Activated CD8-positive, alpha-beta T cell treated with anti-CD3 and anti-CD28 coated beads for 36 hours (primary cell): ENCODE measurements at places on chromosomes 1 and 21. TPM values are rescaled to one million over a fixed set of nuclear protein-coding genes. Genes with fewer than 3 reads are reported as not detected.

NUF2 gene
- total RNA-seq = 54.6 TPM

- no peak for DNase-seq
These were observed 210.8 kb downstream of the COL11A1 start for GRCh38 chr1:102897557-102897956.

VASH2 gene
- total RNA-seq = 0.25 TPM

CDA gene
- total RNA-seq = not detected

GRCh38 chr1:186142916-186143315 lies 232.1 kb downstream of the TPR start:
- DNase-seq = no peak

SPATA45 gene
- total RNA-seq = not detected

DNA sequence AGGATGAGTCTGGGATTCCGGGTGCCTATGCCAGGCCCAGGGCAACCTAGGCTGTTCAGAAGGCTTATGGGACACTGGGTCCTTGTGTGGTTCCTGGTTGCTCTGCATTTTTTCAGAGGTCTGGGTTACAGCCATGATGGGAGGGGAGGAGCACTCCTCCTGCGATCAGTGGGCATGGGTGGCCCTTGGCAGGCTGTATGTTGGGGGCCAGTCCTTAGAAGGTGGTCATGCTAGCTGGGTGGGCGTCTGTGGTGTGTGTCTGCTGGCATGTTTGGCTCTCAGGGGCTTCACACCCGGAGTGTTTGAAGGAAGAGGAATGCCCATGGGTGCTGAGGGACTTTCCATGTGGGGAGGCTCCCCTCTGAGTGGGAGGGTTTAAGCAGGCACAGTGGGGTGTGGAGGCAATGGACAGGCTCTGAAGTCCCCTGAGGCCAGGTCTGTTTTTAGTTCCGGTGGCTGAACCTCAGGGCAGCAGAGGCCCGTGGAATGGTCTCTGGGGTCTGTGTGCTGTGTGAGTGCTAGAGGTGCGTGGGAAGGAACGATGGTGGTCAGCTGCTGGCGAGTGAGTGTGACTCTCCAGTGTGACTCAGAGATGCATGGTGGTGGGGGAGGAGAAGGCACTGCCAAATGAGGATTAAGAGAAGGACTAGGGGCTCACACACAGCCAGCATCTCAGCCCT lies 25.3 kb downstream of the CACNA1E start:
- DNase-seq = no peak

- no peak for DNase-seq
These were observed 313.5 kb downstream of the ZNF326 start for GRCh38 chr1:90308421-90308820.

DNA sequence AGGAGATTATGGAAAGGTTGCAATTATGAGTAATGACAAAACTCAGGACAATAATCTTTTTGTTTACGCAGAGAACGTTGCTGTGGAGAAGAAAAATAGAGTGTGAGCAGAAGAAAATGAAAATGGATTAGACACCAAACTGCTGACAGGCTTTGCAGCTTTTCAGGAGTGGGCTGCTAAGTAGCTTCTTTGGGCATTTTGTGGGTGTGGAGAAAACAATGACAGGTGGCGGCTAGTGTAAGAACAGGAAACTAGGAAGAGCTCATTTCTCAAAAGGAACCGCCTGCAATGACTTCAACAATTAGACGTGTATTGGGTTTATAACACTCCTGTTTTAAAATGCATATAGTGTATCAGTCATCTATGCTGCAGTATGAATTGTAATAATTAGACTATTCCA lies 18.3 kb upstream of the PALMD start:
- no peak for DNase-seq

DNA sequence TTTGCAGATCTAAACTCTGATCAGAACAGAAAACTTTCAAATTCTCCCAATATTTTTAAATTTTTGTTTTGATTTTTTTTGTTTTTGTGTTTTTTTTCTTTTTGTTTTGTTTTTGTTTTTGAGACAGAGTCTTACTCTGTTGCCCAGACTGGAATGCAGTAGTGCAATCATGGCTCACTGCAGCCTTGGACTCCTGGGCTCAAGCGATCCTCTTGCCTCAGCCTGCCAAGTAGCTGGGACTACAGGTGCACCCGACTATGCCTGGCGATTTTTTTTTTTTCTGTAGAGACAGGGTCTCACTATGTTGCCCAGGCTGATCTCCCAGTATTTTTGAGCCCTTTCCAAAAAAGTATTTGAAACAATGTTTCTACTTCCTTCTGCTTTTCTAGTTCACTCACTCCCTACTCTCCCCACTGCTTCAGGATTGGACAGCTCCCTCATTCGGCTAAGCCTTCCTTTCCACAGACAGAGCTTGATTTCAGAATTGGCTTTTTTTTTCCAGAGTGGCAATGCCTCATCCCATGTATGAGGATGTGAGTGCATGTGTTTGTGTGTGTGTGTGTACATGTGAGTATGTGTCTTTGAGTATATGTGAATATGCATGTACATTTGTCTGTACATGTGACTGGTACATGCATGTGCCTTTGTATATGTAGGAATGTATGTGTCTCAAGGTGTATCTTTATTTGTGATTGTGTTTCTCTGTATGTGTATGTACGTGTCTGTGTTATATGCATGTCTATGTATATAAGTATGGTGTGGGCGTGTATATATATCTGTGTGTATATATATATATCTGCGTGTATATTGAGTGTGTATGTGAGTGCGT lies 11.9 kb downstream of the LHX4 start:
- DNase-seq = no peak

GRCh38 chr1:228243093-228243492 lies 35.2 kb downstream of the OBSCN start:
- DNase-seq = no peak

DNA sequence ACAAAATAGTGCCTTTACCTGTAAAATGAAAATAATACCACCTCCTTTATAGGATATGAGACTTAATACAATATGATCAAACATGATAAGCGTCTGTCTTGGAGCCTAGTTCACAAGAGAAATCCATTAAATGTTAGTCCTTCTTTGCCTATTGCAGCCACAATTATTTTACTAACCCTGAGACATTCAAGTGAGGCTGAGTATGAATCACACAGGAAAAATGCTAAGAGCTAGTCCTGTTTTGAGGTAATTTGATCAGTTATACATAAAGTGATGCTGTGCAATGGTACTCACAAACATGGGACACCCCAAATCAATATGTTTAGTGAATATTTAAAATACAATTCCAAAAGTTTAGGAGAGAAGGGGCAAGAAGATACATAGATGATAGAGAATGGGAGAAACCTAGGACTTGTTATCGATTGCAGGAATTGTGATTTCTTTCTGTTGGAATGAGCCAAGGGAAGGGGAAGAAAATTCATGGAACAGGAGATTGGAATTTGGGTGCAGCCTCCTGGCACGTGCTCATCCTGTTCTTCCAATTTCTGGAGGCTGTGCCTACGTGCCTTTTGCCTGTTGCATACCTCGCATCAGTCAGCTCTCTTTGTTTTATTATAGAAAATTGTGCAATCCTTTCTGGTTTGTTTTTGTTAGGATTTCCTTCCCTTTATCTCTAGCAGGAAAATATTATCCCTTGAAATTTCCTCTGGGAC lies 39.9 kb upstream of the BACH1 start:
- DNase-seq = no peak

GRCh38 chr1:239283216-239283615 lies 103.2 kb upstream of the CHRM3 start:
- no peak for DNase-seq

MPL gene
- not detected for total RNA-seq

- no peak for DNase-seq
These were observed 4.3 kb upstream of the BCAR3 start for GRCh38 chr1:93685918-93686317.

ERG gene
- not detected for total RNA-seq

DNA sequence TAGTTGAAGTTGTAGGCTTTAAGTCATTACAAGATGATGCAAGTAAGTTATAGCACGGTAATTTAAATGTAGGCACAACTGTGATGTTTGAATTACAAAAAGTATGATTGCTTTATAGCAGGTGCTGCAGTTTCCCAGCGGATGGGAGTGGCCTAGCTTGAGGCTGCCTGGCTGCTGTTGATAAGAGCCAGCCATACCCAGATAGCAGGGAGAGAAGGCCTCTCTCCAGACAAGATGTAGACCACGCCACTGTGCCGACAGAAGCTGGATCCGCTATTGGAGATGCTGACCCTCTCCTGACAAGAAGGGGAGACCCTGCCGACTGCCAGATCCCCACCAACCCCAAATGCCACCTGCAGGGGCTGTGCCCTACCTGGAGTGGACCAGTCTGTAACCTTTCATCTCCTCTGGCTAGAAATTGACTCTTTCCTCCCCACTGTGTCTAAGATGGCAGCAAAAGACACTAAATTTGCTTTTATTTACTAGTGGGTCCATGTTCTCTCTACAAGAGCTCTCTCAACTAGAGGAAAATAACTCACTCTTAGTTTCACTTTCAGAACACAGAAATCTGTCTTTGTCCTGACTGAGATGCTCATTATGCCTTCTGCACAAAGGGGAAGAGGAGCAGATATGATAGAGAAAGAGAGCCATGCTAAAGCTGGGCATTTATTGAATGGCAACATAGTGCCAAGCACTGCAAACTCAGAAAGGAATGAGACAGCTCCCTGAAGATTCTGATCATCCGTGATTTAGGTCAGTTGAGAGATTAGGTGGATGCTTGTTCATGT lies 127.9 kb downstream of the URB2 start:
- peak; percentile 13 for DNase-seq

DNA sequence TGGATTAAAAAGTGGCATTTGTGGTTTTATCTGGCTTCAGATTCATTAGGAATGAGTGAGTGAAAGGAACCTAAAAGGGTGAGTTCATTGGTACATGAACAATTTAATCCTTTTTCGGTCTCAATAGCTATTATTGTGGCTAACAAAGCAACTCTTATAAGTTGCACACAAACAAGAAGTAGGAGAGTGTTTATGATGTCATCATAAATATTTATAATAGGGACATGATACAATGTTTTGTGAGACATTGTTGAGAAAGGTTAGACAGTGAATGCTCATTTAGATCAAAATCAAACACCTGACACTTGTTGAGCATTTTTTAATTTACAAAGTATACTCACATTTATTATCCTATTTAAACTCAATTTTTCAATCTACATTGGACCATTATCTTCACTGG lies 363.4 kb downstream of the PDE4B start:
- no peak for DNase-seq

PDE9A gene
- total RNA-seq = 11.5 TPM

- no peak for DNase-seq
These were observed 371.6 kb downstream of the PRDM2 start for GRCh38 chr1:14071581-14071980.

GRCh38 chr1:208420696-208421095 lies 176.5 kb upstream of the PLXNA2 start:
- DNase-seq = no peak

DNA sequence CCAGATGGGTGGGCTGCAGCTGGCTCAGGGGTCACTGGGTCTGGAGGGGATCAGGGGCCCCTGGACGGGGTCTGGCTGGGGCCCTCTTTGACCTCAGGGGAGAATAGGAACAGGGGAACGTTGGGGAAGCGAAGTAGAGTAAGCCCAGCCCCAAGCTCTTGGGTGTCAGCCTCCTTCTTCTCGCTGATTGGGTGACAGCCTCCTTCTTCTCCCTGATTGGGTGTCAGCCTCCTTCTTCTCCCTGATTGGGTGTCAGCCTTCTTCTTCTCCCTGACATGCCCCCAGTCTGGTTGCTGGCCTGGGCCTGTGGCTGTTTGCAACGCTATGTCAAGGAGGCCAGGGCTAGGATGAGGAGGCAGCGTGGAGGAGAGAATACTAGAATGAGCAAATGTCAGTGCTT lies 76.7 kb upstream of the CASZ1 start:
- DNase-seq = no peak

DNA sequence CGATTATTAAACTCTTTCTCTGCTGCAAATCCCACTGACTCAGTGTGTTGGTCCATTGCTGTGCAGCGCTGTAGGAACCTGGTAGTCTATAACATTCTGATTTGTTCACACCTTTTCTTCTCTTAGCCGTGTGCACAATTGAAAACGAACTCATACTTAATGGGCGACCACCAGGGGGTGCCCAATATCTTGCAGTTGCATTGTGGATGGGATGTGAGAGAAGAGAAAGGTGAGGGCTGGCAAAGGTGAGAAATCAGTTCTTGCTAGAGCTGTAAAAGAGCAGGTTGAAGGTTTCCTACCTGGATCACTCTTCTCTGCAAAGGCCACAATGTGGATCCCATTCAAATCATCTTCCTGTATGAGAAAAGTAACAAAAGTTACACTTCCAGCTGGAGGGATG lies 51.0 kb downstream of the CASQ2 start:
- peak; percentile 65 for DNase-seq

DNA sequence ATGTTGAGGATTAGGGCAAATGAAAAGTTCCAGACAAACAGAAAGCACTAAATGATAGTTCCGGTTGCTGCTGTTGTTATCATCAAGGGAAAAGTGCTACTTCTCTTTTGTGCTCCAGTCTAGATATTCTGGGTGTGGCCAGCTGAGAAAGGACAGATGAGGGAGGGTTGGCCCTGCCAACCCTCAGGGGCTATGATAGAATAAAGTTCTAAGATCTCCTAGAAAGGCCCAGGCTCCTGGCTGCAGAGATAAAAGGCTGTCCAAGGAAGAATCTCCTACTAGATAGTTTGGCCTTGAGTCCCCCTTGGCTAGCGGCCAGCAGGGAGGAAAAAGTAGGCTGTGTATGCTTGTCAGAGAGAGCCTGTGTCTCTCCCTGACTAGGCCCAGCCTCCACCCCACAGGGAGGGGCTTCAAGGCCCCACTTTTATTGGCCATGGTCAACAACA lies 31.5 kb downstream of the RIMS3 start:
- no peak for DNase-seq

SYT2 gene
- total RNA-seq = not detected

GRCh38 chr1:177849130-177849529 lies 120.7 kb downstream of the SEC16B start:
- no peak for DNase-seq

- DNase-seq = peak; percentile 93
These were observed 34.8 kb downstream of the KCNQ4 start for GRCh38 chr1:40818264-40818961.

PRR9 gene
- total RNA-seq = not detected

GRCh38 chr21:14863745-14864210 lies 201.0 kb downstream of the NRIP1 start:
- no peak for DNase-seq

TRPM2 gene
- 3.7 TPM for total RNA-seq
